A172 (cell line): ENCODE measurements at places on chromosomes 12 and 14. TPM values are rescaled to one million over a fixed set of nuclear protein-coding genes. Genes with fewer than 3 reads are reported as not detected.

DNA sequence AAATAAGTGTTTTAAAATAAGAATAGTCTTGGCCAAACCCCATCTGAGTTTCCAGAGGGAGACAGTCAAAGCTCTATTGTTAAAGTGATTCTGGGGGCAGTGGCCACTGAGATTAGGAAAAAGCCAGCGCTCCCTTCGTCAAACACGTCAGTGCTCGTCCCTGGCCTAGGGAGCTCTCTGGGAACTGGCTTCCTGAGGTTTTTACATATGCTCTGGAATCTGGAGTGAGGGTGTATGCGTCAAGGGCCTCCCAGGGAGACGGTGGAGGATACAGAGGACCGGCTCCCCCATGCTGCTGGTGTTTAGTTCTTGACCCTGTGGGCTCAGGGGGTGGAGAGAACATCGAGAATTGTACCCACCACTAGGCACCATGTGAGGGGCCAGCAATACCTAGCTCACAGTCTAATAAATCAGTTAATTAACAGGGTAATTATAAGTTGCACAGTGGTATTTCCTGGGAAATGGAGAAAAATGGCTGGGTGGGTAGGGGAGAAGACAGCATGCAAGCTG lies 87.0 kb downstream of the SLC25A47 start:
- DNase-seq = peak; percentile 59

DNA sequence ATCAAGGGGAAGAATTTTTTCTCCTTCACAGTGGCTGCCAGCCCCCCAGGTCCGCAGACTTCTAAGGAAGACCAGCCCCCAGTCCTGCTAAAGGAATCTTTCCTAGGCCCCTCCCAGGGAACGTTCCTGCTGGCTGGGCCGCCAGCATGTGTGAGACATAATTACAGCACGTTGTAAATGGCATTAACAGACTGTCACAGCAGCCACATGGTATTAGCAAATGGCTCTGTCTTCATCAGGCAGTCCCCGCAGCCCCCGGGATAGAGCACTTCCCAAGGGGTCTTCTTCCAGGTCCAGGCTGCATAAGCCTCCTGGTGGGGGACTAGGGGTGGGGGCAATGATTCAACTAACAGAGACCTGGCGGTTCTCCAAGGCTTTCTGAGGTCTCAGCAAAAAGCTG lies 34.9 kb upstream of the FAM222A start:
- no peak for DNase-seq

Gene DEPDC4
- 2.8 and 3.1 TPM in 2 replicates for total RNA-seq

DNA sequence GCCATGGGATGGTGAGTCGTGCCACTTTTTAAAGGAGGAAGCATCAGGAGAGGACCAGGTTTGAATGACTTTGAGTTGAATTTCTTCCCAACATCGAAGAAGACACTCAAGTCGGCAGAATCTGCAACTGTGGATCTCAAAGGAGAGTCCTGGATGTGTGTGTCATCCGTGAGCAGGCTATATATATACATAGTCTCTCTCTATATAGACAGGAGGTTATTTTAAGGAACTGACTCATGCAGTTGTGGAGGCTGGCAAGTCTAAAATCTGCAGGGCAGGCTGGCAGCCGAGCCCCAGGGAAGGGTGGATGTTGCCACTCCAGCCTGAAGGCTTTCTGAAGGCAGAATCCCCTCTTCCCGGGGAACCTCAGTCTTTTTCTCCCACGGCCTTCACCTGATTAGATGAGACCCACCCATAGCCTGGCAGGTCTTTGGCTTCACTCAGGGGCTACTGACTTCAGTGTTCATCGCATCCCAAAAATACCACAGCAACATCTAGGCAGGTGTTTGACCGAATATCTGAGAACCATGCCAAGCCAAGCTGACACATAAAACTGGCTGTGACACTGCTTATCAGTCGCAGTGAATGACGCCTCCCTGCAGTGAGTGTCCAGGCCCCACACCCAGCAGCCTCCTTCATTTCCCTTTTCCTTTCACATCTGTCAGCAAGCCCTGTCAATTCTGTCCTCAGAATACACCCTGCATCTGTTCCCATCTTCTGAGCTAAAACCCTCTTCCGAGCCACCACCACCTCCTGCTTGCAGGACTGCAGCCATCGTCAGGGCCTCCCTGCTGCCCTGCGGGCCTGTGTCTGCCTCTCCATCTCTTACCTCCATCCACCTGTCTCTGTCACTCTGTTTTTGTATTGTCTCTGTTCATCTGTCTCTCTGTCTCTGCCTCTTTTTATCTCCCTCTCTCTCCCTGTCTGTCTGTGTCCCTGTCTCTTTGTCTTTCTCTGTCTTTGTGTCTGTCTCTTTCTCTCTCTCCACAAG lies 54.0 kb downstream of the ZNF664 start:
- peak; percentile 73 for DNase-seq

GRCh38 chr12:26029736-26030022 lies 71.2 kb downstream of the RASSF8 start:
- no peak for DNase-seq

Gene CELA1
- not detected in 2 replicates for total RNA-seq
